Urothelium cell line (cell line): ENCODE measurements at places on chromosomes 7 and 10.
A peak's percentile ranks its signal among the peaks of the same experiment; 100 is the strongest.

GRCh38 chr10:34911661-34912205, 96.6 kb upstream of the PARD3 start:
- DNase-seq: no peak

DNA sequence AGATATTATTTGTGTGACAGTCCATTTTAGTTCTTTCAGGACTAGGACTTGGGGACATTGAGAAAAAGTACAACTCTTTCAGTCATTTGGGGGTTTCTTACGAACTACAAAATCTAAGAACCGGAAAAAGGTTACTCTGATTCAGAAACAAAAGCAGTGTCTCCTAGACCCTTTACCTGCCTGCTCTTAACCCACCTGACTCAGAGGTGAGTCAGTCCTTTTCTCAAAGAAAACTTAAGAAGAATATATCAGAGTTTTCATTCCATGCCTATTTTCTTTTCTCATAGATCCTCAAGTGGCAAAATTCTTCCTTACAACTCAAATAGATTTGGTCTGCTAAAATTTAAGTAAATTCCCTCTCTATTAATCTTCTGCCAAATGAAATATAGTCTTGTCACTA, 114.9 kb upstream of the PTN start:
- no peak for DNase-seq

DNA sequence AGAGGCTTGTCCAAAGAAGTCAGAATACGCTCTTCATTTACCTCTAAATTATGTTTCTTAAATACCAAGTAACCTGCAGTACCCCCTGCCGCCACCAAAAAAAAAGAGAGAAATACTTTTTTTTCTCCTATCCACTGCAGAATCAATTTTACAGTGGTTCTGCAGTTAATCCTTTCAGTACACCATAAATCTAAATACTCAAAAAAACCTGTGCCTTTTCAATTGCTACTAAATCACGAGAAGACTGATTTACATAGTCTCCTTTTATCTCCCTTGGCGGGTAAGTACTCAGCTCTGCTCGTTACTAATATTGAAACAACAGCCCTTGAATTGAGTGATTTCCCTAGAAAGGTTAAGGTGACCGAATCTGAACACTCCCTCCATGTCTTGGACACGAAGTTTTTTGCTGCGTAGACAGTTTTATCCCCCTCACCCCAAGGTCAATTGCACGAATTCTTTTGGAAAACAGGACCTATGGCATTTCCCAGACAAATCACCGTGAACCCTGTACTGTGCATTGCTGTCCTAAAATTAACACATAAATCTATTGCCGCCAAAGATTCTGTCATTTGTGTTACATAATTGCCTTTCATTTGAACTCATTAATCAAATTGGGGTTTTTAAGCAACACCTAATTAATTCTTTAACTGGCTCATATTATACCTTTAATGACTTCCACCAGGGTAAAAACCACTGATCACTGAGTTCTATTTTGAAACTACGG, 512 bp upstream of the VIM start:
- no peak for DNase-seq

DNA sequence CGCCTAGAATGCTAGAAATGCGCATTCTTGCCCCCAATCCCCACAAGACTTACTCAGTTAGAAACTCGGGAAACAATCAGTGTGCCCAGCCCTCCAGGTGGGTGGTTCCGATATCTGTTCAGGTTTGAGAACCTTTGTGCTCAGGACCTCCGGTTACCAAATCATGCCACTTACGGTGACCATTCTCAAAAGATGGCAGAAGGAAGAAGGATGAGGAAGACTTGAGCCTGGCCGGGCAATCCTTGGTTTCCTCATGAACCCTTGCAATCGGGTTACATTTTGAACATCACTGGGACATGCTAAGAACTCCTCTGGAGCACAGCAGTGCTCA, 52.1 kb downstream of the RBM17 start:
- no peak for DNase-seq

DNA sequence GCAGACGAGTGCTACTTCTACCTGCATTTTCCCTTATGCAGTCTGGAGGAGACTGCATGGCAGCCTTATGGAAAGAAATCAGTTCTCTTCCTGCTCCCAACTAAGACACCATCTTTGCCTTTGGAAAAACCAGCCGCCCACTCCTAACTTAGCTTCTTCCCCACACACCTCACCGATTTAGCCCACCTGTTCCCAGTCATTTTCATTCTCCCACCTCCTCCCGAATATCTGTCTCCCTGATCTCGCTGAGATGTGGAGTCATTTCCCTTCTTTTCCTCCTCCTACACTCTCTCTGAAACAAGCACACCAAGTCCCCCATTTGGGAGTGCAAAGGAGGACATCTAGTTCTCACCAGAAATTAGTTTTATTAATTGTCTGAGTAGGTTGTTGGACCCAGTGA, 35.2 kb upstream of the JCAD start:
- no peak for DNase-seq

DNA sequence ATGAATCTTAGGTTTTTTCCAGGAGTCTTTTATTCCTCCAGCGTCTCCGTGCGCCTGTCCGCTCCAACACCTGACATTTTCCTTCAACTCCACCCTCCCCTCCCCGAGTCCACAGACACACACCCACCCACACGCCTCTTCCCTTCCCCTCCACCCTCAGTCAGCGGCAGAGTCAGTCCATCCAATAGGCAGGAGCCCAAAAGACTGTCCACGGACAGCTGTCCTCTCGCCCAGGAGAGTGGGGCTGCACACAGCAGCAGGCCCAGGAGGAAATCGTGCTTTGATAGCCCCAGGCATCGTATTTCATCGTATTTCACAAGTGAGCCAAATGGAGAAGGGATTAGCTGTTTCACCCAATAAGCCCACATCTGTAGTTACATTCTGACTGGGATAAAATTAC, 285.1 kb downstream of the ZEB1 start:
- no peak for DNase-seq

DNA sequence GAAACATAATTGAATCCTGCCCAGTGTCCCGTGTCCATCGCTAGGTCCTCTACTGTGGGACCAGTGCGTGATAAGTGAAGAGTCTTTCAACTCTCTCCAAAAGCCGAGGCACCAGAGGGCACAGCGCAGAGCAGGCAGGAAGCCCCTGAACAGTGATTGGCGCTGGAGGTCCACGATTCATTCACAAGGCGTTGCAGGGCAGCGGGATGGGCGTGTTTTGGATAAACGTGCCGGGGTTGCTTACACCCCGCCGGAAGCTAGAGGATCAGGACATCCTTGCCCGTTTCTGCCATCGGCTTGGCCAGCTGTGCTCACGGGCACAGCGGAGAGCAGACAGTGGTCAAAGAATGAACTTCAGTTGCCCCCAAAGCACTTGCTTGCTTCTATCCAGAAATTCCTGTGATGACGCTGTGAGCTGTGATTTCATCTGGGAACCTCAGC, 86.0 kb upstream of the PFKP start:
- peak; percentile 21 for DNase-seq

DNA sequence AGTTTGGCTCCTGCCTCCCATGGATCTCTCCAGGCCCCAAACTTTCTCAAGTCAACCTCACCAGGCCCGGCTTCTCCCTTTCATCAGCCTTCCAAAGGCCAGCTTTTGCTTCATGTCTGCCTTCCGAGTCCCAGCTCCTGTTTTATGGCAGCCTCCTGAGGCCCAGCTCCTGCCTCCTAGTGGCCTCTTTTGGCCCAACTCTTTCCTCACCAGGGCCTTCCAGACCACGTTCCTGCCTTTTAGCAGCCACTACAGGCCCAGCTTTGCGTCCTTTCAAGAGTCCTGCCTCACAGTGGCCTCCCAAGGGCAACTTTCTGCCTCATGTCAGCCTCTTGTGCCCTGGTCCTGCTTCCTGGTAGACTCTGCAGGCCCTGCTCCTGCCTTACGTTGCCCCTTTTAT, 15.3 kb upstream of the TMEM248 start:
- no peak for DNase-seq

GRCh38 chr7:125878988-125879387, 949.4 kb upstream of the POT1 start:
- no peak for DNase-seq

- no peak for DNase-seq
Measured at GRCh38 chr10:35192645-35193249, 66.1 kb downstream of the CREM start.

GRCh38 chr10:8279598-8279997, 225.1 kb downstream of the GATA3 start:
- DNase-seq: peak; percentile 72

DNA sequence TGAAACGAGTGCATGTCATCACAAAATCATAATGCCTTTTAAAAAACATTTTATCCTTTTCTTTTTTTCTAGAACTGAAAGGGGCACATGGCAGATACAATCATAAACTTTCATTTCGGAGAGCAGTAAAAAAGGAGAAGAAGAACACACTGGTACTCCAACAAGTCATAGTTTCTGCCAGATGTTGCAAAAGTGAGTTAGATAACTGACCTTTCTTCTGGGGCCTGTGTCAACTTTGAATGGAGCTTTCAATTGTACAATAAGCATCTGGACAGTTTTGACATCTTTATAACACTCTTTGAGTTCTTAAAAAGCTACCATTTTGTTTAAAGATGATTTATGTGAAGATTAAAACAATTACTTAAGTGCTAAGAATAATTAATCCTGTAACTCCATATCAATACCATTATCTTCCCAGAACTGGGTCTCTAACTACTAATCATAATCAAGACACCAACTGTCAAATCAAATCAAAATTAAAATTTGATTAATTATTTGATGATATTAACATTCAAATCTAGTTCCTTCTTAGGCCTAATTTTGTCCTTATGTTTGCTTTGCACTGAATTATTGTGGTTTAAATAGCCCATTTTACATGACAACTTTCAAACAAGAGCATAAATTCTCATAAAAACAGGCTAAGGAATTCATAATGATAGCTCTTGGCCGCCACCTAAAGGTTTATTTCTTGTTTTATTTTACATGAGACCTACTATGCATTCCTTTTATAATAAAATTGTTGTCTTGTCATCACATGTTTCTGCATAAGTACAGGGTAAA, 19.5 kb upstream of the ITGB8 start:
- no peak for DNase-seq

DNA sequence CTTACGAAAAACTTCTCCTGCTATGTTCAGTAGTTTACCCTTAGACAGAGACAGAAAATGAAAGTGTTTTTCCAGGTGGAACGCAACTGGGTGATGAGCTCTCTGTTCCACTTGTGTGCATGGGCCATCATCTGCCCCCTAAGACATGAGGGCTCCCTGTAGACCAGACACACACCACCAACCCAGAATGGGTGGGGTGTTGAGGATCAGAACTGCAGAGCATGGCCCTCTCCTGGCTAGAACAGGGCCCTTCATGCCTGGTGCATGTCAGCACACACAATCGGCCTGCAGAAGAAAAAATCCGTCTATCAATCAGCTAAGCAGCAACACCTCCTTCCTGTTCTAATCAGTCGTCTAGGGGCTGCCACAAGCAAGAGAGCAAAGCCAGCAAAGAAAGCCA, 186.2 kb upstream of the INHBA start:
- DNase-seq: no peak

DNA sequence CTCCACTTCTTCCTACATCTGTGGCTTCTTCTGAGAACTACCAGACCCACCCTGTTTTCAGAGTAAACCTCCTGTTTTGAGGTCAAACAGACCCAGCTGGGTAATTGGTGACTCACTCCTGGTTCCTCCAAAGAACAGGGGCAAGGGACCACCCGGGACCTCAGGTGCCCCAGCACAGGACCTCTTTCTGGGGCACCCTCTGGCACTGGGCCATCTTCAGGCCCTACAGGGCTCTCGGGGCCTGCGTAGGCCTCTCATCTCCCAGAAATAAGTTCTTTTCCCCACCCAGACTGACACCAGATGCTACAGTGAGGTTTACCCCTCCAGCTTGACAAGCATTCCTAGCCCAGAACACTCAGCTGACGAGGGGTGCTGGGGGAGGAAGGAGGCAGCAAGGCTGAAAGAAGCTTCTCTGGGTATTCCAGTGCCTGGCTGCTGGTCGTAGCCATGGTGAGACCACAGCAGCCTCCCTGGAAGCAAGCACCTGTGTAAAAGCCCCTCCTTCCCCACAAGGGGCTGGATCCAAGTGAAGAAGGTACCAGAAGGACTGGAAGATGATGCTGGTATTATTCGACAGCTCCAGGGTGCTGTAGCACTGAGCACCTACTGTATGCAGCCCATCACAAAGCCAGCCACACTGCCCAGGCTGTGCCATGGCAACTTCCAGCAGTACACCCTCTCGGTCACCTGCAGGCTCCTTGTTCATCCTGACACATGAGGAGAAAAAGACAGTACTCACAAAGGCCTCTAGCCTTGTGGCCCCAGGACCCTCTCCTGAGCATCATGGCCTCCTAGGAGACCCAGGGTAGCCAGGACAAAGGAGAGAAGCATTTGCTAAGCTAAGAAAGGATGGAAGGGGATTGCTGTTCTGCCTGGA, 47.4 kb downstream of the ALOX5 start:
- no peak for DNase-seq

- DNase-seq: no peak
Measured at GRCh38 chr7:41692251-41692650, 10.6 kb downstream of the INHBA start.

- DNase-seq: no peak
Measured at GRCh38 chr7:131557652-131558385, 1.4 kb upstream of the PODXL start.

- no peak for DNase-seq
Measured at GRCh38 chr7:121079425-121080169, 91.1 kb downstream of the CPED1 start.

- no peak for DNase-seq
Measured at GRCh38 chr7:69652947-69653701, 54.8 kb downstream of the AUTS2 start.

DNA sequence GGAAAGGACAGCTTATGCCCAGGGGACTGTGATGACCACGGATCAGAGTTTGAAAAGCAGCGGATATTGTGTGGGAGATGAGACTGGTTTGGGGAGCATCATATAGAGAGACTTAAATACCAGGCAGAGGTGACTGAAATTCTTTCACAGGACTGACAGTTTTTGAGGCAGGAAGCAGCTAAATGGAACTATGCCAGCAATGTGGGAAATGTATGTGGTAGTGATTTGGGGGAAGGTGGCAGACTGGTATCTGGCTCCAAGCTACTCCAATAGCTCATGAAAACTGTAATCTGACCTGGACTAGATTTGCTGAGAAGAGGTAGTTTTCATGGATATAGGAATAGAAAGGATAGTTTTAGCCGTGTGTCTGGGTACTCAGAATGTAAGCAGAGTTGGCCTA, 592.6 kb downstream of the REEP3 start:
- DNase-seq: peak; percentile 42

- no peak for DNase-seq
Measured at GRCh38 chr7:144792050-144792449, 43.8 kb downstream of the TPK1 start.

GRCh38 chr7:157554393-157555238, 217.8 kb downstream of the DNAJB6 start:
- DNase-seq: no peak

DNA sequence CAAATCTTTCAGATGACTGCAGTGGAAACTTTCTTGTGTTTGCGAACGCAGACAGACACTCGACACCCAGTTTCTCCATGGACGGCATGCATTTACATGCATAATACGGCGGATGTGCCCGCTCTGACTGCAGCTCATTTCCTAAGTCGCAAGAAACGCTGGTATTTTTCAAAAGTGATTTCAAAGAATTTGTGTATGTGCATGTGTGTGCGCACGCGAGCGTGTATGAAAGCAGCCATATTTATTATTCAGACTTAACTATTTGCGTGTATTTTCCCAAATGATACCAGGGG, 436.5 kb upstream of the MGMT start:
- no peak for DNase-seq
